ENCODE measurements at places on chromosomes 16 and 17. TPM values are rescaled to one million over a fixed set of nuclear protein-coding genes. Genes with fewer than 3 reads are reported as not detected.

GRCh38 chr16:16021020-16021419 is 71.6 kb downstream of the ABCC1 start:
- H3K4me1 ChIP-seq: peaks cover 29% of the 10 kb centered on the region
- no peak overlapping the region for H3K4me3 ChIP-seq
- H3K36me3 ChIP-seq: peaks cover 3% of the 10 kb centered on the region
- no peaks in the 10 kb centered on the region for H3K27me3 ChIP-seq
- DNase-seq: no peak

DNA sequence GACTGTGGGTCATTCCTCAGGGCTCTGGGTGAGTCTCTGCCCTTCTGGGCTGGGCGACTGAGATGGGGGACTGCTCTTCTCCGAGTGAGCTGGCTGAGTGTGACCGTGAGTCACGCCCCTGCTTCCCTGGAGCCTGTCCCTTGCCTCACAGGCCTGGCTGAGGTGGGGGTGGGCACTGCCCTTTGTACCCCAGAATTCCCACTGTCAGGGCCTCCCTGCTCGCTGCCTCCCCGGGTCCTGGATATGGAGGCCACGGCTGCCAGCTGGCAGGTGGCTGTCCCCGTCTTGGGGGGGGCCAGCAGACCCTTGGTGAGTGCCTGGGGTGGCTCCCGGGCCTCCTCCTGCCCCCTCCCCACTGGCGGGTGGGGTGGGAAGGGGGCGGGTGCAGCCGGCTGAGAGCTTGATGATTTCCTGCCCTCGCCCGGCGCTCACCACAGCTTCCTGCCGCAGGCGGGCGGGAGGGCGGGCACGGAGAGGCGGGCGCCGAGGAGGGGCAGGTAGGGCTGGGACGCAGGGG is at the start of gene LAT:
LAT (plus strand) TSS at position 434 of the 517 bp plus-strand sequence. CDS start 366 bp downstream, outside the sequence.
- no peaks in the 10 kb centered on the region for H3K4me1 ChIP-seq
- peak within 1 kb of the TSS; percentile 31 for H3K4me3 ChIP-seq
- H3K27me3 ChIP-seq: no peaks in the 10 kb centered on the region
- H3K27ac ChIP-seq: no peak within 1 kb of the TSS

DNA sequence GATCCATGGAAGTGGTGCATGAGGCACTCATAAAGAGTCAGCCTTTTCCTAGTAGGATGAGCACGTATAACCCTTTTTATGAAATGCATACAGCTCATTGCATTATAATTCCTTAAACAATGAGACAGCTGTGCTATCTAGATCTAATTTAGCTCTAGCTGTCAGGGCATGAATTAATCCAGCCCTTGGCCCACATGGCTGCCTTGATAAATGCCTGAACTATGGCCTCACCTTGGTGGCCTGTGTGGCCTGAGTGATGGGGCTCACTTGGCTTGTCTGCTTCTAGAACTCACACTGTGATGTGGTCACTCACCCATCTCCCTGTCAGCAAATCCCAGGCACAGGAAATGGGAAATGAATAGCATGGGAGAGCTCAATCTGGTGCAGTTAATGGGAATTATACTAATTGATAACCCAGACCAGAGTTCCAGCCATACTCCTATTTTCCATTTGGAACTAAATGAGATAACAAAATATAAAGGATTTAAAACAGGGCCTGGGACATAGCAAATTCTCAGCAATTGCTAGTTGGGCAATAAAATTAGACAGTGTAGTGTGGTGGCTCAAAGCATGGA is 153.6 kb downstream of the HS3ST2 start:
- no peak overlapping the region for H3K27ac ChIP-seq
- H3K4me3 ChIP-seq: no peak overlapping the region
- no peaks in the 10 kb centered on the region for H3K36me3 ChIP-seq
- DNase-seq: no peak

GRCh38 chr17:4340914-4341615 is 25.4 kb downstream of the UBE2G1 start:
- DNase-seq: no peak
- peaks cover 39% of the 10 kb centered on the region for H3K4me1 ChIP-seq
- no peak overlapping the region for H3K27ac ChIP-seq
- no peaks in the 10 kb centered on the region for H3K36me3 ChIP-seq
- H3K4me3 ChIP-seq: no peak overlapping the region

- no peak overlapping the region for H3K27ac ChIP-seq
- peak; percentile 20 for DNase-seq
- no peak overlapping the region for H3K4me3 ChIP-seq
- no peaks in the 10 kb centered on the region for H3K36me3 ChIP-seq
- peaks cover 7% of the 10 kb centered on the region for H3K4me1 ChIP-seq
- H3K27me3 ChIP-seq: peaks cover 8% of the 10 kb centered on the region
These were observed 195.4 kb downstream of the C16orf95 start for GRCh38 chr16:87121816-87122215.

- peaks cover 6% of the 10 kb centered on the region for H3K27me3 ChIP-seq
- H3K27ac ChIP-seq: no peak overlapping the region
- H3K4me3 ChIP-seq: no peak overlapping the region
- H3K4me1 ChIP-seq: no peaks in the 10 kb centered on the region
- DNase-seq: no peak
- H3K36me3 ChIP-seq: no peaks in the 10 kb centered on the region
These were observed 21.6 kb upstream of the CACNG5 start for GRCh38 chr17:66813296-66813695.

DNA sequence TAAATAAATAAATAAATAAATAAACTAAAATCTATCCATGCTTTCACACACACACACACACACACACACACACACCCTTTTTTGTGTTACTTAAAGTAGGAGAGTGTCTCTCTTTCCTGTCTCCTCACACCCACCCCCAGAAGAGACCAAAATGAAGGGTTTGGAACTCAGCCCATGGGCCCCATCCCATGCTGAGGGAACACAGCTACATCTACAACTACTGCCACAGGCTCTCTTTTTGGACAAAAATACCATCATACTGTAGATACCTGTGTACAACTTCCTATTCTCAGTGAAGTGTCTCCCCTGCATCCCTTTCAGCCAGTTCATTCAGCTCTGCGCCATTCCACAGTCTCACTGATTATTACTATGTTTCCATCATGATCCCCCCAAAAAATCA is 1.9 kb upstream of the HBA2 start:
- no peak overlapping the region for H3K4me3 ChIP-seq
- no peaks in the 10 kb centered on the region for H3K36me3 ChIP-seq
- peaks cover 13% of the 10 kb centered on the region for H3K4me1 ChIP-seq
- peaks cover 80% of the 10 kb centered on the region for H3K27me3 ChIP-seq
- no peak overlapping the region for H3K27ac ChIP-seq

DNA sequence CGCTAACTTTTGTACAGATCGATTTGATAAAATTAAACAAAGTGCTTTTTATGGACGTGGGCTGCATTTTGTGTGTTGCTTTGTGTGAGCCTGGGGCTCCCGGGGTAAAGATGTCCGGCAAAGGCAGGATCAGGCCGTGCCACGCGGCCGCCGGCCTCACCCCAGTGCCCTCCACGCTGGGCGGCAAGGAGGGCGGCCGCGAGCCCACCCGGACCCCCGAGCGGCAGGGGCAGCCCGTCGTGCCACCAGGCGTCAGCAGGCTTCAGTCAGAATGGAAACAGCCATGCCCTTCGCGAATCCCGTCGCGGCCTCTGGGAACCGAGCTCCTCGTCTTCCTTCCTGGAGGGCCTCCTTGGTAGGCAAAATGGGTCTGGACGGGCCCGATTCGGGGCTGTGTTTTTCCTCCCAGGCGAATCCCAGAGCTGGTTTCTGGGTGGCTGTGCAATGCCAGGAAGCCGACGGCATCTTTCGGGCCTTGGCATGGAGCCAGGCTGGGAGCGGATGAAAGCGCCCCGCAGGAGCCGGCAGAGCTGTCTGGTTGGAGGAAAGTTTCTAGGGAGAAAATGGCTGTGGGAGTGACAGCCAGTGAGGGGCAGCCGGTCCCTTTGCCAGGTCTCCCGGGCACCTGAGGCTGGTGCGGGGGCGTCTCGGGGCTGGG is 5.5 kb downstream of the SOX8 start:
- no peak overlapping the region for H3K4me3 ChIP-seq
- H3K27me3 ChIP-seq: peaks cover 84% of the 10 kb centered on the region
- no peak for DNase-seq
- no peaks in the 10 kb centered on the region for H3K36me3 ChIP-seq
- H3K27ac ChIP-seq: no peak overlapping the region

DNA sequence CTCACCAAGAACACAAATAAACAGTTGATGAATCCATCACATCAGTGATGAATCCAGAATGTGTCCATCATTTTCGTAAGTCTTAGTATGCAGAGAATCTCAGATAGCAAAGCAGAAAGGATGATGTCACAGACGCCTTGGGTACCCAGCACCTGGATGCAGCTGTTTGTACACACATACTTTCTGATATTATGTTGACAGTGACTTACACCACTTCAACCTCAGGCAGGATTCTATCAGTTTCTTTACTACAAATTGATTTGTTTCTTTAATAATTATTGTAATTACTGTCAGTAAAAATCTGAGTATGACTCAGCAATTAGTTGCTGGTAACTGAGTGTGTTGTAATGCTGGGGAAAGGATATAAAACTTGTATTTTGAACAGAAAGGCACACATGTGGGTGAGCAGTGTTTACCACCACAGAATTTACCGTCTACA is 159.8 kb downstream of the RPTOR start:
- DNase-seq: no peak
- peaks cover 8% of the 10 kb centered on the region for H3K36me3 ChIP-seq
- no peaks in the 10 kb centered on the region for H3K27me3 ChIP-seq
- H3K4me3 ChIP-seq: no peak overlapping the region
- no peak overlapping the region for H3K27ac ChIP-seq

DNA sequence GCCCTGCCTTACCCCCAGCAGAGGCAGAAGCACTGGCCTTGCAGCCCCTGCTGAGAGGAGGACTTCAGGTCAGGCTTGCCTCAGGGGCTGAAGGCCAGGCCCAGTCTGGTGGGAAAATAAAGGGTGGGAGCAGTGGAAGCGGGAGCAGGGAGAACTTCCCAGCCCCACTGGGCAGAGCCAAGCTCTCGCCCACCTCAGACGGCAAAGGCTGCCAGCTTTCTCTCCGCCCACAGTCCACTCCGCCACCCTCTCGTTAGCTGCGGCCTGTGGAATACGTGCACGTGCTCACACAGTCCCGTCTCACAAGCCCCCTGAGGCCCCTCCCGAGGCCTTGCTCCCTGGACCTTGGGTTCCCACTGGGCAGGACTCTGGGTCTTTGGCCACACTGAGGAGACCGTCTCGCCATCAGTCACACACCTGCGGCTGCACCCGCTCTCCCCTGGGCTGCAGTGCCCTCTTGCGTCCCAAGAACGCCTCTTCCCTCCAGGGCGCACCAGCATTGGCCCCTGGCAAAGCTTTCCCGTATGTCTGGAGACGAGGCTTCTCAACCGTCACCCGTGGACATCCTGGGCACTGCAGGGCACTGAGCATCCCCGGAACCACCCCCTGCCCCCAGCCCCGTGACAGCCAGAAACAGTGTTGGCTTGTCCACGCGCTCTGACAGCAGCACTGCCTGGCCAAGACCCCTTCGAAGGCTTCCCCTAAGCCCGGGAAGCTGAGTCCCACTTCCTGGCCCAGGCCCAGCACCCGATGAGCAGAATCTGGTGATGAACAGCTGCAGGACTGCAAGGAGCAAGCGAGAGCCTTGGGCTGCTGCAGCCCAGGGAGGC is 8.3 kb downstream of the MRPL28 start:
- DNase-seq: no peak
- no peak overlapping the region for H3K27ac ChIP-seq
- no peaks in the 10 kb centered on the region for H3K27me3 ChIP-seq
- H3K4me1 ChIP-seq: peaks cover 7% of the 10 kb centered on the region
- H3K36me3 ChIP-seq: peaks cover 8% of the 10 kb centered on the region

Gene CCDC40
- 1.2 TPM for total RNA-seq

Gene BOLA2
- 14.8 TPM for total RNA-seq

Gene SMIM36
- not detected for total RNA-seq
